ENCODE measurements at places on chromosomes 1 and 21. TPM values are rescaled to one million over a fixed set of nuclear protein-coding genes. Genes with fewer than 3 reads are reported as not detected.
A peak's percentile ranks its signal among the peaks of the same experiment; 100 is the strongest.

GRCh38 chr1:222073307-222073995 is 331.6 kb upstream of the DUSP10 start:
- DNase-seq: peak; percentile 47

GRCh38 chr1:87620807-87621206 is 292.1 kb downstream of the LMO4 start:
- DNase-seq: no peak

DNA sequence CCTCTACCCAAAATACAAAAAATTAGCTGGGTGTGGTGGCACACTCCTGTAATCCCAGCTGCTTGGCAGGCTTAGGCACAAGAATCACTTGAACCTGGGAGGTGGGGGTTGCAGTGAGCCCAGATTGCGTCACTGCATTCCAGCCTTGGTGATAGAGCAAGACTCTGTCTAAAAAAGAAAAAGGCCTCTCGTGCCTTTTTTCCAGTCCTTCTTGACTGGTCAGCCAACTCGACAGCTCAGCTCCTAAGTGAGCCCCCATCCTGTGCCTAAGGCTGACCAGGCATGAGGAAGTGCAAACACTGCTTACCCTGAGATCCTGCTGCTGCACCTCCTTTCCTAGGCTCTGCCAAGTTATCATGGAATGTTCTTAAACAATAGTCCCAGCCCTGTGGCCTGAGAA is 10.1 kb upstream of the PROK1 start:
- DNase-seq: no peak

DNA sequence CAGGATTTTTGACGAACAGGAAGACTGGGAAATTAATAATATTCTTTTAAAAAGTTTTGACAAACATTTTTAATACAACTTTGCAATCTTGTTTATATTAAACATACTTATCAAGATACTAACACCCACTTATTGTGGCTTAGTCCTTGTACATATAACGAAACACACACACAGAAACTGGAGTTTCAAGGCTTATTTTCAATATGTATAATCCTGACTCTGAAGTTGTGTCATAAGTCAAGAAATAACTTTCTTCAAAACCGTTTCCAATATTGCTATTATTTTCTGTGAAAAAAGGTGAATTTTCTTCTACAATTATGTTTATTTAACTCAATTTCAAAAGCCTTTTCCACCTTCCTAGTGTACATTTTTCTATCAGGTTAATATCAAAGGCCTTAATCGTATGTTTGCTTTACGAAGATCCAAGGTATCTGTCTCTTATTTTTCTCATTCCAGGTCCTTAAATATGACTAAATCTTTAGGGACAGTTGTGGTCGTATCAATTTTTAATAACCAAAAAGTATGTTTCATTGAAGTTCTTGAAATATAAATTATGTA is 1.8 kb downstream of the CDKN2C start:
- DNase-seq: no peak

DNA sequence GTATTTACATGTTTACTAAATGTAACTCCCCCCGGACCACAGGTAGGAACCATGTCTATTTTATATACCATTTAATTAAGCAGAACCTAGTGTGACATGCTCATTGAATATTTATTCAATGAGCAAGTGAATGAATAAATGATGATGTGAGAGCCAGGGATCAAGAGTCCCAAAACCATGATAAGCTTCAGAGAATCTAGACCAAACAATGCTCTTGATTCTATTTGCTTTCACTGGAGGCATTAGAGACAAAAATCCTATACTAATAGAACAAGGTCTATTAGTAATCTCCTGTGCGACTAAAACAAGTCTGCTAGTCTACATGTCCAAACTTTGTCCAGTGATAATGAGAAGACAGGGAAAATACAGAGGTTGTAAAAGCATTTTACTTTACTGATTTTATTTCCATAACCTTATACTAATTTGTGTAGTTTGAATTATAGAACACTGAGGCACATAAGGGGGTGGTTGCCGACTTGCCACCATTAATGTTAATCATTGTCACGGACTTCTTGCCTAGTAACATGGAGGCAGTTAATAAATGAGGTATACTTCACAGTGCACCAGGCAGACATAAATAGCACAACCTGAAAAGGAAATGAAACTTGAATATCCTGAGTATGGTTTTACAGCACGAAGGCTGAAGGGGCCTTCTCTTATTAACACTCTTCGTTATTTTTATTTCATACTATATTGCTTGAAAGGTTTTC is 69.8 kb downstream of the TBX15 start:
- no peak for DNase-seq

GRCh38 chr1:29730623-29731022 is 494.3 kb downstream of the PTPRU start:
- no peak for DNase-seq

GRCh38 chr1:93061895-93062792 is 16.9 kb upstream of the MTF2 start:
- peak; percentile 71 for DNase-seq

- DNase-seq: no peak
These were observed 135.9 kb downstream of the FGGY start for GRCh38 chr1:59432531-59433439.

GRCh38 chr1:159771127-159771895 is 9.5 kb upstream of the DUSP23 start:
- no peak for DNase-seq

DNA sequence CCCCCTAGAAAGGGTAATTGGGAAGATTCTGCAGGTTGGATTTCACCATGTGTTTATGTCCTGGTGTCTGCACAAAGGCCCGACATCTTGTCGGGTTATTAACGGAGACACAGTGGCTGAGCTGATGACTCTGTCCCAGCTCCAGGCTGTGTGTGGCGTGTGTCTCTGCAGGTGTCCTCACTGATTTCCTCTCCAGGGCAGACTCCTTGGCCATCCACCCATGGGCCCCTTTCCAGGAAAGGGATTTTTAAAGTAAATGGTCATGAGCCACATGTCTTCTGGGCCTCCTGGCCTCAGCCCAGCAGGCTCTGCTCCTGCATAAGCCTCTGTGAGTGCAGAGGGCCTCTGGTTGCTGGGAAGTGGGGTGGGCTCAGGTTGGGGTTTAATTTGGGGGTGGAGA is 418.7 kb upstream of the VAMP3 start:
- DNase-seq: no peak

The DCST2 gene
- not detected for total RNA-seq

The GRIK3 gene
- total RNA-seq: 0.17 TPM

The C4BPA gene
- not detected for total RNA-seq

The S100A1 gene
- total RNA-seq: not detected
